ENCODE measurements at places on chromosomes 7 and 10. TPM values are rescaled to one million over a fixed set of nuclear protein-coding genes. Genes with fewer than 3 reads are reported as not detected.

DNA sequence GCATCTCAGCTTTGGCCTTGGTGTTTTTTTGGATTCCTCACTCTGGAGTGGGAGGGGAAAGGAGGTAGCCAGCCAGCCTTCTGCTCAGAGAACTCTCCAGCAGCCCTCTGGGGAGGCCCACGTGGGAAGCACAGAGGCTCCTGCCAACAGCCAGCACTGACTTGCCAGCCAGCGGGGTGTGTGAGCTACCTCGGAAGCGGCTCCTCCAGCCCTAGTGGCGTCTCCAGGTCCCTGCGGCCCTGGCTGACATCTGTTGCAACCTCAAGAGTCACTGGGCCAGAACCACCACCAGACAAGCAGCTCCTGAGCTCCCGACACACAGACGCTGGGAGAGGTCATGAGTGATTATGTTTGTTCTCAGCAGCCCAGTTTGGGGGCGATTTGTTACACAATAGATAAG, 180.2 kb upstream of the FZD8 start:
- DNase-seq: peak; percentile 91

Gene FAM25C
- total RNA-seq: not detected

DNA sequence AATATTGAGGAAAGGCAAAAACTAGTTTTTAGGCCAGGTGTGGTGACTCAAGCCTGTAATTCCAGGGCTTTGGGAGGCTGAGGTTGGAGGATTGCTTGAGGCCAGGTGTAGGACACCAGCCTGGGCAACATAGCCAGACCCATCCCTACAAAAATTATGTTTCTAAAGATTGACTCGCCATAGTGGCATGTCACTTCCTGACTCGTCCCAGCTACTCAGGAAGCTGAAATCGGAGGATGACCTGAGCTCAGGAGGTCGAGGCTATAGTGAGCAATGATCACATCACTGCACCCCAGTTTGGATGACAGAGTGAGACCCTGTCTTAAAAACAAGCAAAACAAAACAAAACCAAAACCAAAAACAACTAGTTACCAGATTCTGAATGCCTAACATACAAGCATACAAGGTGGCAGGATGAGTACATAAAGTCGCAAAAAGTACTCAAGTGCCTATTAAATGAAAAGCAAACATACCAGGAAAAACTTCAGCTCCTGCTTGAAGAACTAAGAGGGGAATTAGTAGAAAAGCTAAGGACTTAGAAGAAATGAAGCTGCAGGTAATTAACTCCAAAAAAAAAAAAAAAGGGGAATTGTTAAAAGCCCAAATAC, 14.1 kb downstream of the ZNF398 start:
- DNase-seq: peak; percentile 8

DNA sequence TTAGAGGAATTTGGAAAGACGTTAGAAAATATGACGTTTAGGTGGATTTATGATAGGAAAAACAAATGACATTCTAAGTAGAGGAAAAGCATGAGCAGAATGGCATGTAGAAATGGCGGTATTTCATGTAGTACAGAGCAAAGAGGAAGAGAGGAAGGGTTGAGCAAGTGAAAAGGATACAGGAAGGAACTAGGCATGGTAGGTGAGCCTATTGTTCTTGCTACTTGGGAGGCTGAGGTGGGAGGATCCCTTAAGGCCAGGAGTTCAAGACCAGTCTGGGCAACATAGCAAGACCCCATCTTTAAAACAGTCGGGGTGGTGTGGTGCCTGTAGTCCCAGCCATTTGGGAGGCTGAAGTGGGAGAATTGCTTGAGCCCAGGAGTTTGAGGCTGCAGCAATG, 1.2 kb downstream of the GTPBP10 start:
- no peak for DNase-seq

GRCh38 chr7:22234227-22234626, 122.7 kb downstream of the RAPGEF5 start:
- DNase-seq: peak; percentile 72

GRCh38 chr7:92246360-92247101, 757 bp downstream of the ANKIB1 start:
- DNase-seq: peak; percentile 30

Gene TMEM213
- total RNA-seq: 0.33 TPM

- DNase-seq: no peak
Observed at GRCh38 chr10:44010873-44011602, 362.4 kb upstream of the ZNF32 start.

- DNase-seq: no peak
Observed at GRCh38 chr10:131553581-131553980, 242.1 kb upstream of the TCERG1L start.

Gene ASCC1
- total RNA-seq: 44.4 TPM

DNA sequence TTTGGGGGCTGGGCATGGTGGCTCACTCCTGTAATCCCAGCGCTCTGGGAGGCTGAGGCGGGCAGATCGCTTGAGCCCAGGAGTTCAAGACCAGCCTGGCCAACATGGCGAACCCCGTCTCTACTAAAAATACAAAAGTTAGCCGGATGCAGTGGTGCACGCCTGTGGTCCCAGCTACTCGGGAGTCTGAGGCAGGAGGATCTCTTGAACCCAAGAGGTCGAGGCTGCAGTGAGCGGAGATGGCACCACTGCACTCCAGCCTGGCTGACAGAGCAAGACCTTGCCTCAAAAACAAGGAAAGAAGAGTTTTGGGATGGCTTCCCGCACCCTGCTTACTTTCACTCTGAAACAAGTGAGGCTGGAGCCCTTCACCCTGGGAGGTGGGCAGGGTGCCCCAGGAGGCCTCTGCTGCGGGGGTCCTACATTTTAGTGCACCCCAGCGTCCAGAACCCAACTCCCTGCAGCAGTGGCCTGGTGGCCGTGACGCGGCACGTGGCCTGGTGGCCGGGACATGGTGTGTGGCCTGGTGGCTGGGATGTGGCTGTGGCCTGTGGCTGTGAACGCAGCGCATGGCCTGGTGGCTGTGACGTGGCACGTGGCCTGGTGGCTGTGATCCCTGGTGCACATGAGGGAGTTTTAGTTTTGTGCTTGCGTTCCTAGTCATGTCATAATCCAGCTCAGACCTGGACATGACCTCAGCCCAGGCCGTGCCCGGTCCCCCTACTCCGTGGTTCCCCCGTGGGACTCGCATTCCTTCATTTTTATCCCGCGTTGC, 9.3 kb downstream of the KNDC1 start:
- no peak for DNase-seq

Gene FAM20C
- total RNA-seq: 18.2 TPM

GRCh38 chr10:75556320-75556719, 124.9 kb downstream of the LRMDA start:
- DNase-seq: no peak

- DNase-seq: no peak
Observed at GRCh38 chr7:159128767-159129166, 15.9 kb downstream of the VIPR2 start.

Gene CLCN1
- 0.16 TPM for total RNA-seq

Gene ITIH5
- total RNA-seq: 0.09 TPM

Gene VSTM4
- total RNA-seq: 4.7 TPM

- DNase-seq: peak; percentile 97
Observed at GRCh38 chr10:73096449-73097304, at the start of gene P4HA1. TSS of gene P4HA1 (minus strand) at chr10:73096866. CDS start at chr10:73074883, 21,983 bp downstream.

DNA sequence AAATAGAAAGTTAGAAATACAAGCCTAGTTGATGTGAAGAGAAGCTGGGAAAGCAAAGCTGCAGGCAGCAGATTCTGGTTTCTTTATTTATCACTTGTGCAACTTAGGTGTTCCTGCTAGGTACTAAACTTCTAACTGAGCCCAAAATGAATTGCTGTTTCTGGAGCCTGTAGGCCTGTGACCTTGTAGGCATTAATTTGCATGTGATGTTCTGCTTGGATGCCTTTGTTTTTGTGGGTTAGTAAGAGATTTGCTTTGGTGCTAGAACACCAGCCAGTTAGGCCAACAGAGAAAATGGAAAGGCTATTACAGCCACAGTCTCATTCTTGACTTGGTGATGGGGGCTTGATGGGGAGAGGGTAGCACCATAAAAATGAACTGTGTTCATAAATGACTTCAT, 370.7 kb downstream of the PPP1R3A start:
- DNase-seq: no peak

GRCh38 chr10:84248794-84249193, 3.9 kb downstream of the RGR start:
- no peak for DNase-seq

DNA sequence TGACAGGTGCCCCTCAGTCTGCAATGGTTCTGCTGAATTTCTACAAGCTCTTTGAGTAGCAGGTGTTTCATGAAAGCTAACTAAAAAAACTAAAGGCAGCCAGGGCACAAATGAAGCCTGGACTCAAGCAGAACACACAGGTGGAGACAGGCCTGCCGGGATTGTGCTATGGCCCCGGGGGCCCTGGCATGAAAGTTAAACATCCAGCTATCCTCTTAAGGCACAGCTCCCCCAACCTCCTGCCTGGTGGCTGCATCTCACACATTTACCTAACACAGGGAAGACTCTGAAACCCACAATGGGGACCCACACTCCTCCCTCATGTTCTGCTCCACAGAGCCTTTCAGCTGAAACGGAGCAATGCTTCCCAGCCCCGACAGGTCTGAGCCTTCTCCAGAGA, 76.3 kb upstream of the CAMK2B start:
- DNase-seq: no peak

Gene SYT15B
- total RNA-seq: not detected

DNA sequence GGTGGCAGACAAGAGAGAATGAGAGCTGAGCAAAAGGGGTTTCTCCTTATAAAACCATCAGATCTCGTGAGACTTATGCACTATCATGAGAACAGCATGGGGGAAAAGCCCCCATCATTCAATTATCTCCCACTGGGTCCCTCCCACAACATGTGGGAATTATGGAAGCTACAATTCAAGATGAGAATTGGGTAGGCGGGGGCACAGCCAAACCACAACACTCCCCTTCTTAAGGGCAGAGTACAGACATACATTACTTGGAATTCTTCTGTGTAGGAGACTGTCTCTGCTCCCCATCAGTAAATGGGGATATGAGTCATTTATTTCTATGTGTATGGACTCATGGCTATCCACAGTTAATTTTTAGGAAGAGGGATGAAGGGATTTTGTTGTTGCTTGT, 31.2 kb downstream of the FAM171A1 start:
- DNase-seq: no peak

Gene SFMBT2
- total RNA-seq: 0.25 TPM

DNA sequence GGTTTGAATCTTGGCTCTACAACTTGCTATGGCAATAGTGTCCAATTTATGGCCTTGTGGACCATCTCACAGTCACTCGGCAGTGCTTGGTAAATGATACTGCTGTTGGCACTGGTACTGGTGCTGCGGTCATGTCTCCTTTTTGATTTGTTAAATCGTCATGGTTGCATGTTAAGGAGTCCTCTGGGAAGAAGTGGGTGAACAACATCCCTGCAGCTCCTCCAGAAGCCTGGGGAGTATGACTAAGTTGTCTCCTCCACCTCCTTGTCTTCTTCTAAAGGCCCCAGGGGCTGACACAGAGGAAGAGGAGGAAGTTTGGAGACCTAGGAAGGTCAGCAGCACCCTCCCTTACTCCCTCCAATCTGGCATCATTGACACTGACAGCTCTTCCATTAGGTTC, 8.5 kb downstream of the ITPRIP start:
- DNase-seq: peak; percentile 92

Gene TRIM50
- total RNA-seq: not detected

DNA sequence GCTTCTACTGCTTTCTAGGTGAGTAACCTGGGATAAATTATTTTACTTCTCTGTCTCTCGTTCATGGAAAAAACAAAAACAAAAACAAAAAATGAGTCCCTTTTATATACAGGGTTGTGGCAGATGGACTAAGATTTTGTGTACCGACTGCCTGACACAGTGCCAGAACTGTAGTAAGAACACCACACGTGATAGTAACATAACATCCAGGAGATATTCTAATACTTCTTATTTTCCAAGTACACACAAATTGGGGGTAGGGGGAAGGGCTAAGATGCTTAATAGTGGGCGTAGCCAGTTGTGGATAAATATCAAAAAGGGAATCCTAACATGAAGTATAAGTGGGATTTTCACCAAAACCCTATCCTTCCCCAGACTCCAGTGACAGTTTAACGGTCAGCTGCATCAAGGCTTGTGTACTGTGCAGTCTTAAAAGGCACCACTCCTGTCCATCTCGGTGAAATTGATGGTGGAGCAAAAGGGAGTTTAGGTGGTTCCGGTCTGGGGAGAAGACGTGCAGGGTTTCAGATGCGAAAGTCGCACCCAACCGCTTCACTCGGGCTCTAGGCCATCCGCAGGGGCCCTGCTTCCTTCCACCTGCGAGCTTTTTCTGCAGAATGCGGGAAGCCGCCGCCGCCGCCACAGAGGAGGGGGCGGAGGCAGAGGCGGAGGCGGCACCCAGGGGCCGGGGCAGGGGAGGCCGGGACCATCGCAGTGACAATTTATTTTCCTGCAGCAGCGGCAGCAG, at the start of gene STAMBPL1:
STAMBPL1 (plus strand) TSS at position 712 of the 748 bp plus-strand sequence. CDS start 21,464 bp downstream, outside the sequence.
- no peak for DNase-seq

Gene H2AZ2
- total RNA-seq: 69.1 TPM

Gene SPDYE2B
- total RNA-seq: 0.16 TPM

DNA sequence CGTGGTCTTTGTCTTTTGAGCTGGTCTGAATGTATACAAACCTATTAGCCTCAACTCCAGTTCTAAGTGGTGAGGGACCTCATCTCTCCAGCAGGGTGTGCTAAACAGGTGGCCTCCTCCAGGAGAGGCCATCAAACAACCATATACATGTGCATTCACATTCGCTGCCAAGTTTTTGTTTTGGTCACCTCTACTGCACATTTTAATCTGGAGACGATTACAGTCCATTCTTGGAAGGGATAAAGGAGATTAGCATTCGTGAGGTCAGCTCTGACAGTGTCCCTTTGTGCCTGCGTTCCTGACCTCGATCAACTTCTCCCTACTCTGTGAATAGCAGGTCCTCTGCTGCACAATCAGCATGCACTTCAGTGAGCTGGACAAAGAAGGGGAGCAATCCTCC, 60.8 kb downstream of the RHOBTB1 start:
- DNase-seq: peak; percentile 22

Gene HIPK2
- total RNA-seq: 28.8 TPM

DNA sequence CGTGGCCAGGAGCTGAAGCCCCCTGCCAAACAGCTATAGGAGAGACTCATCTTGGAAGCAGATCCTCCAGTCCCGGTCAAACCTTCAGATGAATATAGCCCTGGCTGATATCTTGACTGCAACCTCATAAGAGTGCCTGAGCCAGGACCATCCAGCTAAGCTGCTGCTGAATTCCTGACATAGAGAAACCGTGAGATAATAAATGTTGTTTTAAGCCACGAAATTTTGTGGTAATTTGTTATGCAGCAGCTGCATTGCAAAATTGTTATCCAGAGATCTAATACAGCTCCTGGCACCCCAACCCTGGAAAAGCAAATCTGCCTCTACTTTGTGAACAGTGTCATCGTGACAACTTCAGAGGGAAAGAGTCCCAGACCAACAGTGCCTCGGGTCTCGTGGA, 119.9 kb downstream of the CREB5 start:
- no peak for DNase-seq

Gene KCNMA1
- total RNA-seq: 40.1 TPM

DNA sequence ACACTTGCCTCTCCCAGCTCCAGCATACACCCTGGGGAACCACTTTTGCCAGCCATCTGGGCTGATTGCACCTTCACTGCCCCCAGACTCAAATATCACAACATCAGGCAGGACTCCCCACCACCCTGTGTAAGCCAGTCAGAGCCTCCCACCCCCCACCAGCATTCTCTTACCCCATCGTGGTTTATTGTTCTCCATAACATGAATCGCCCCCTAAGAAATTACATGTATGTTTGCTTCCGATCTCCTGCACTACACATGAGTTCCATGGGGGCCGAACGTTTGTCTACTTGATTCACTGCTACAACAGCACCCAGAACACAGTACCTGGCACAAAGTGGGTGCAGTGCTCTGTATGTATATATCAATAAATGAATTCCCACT, 39.4 kb downstream of the CREB3L2 start:
- DNase-seq: no peak

GRCh38 chr10:22849077-22849805, 78.6 kb upstream of the ARMC3 start:
- DNase-seq: peak; percentile 55

Measured in fibroblast of the aortic adventitia (primary cell).